NCI-H1105 treated with DMSO at 0.1 percent for 48 hours (cell line): ENCODE measurements at places on chromosomes 5 and 9.

- no peak for DNase-seq
Observed at GRCh38 chr5:84779186-84779585, 394.5 kb upstream of the EDIL3 start.

DNA sequence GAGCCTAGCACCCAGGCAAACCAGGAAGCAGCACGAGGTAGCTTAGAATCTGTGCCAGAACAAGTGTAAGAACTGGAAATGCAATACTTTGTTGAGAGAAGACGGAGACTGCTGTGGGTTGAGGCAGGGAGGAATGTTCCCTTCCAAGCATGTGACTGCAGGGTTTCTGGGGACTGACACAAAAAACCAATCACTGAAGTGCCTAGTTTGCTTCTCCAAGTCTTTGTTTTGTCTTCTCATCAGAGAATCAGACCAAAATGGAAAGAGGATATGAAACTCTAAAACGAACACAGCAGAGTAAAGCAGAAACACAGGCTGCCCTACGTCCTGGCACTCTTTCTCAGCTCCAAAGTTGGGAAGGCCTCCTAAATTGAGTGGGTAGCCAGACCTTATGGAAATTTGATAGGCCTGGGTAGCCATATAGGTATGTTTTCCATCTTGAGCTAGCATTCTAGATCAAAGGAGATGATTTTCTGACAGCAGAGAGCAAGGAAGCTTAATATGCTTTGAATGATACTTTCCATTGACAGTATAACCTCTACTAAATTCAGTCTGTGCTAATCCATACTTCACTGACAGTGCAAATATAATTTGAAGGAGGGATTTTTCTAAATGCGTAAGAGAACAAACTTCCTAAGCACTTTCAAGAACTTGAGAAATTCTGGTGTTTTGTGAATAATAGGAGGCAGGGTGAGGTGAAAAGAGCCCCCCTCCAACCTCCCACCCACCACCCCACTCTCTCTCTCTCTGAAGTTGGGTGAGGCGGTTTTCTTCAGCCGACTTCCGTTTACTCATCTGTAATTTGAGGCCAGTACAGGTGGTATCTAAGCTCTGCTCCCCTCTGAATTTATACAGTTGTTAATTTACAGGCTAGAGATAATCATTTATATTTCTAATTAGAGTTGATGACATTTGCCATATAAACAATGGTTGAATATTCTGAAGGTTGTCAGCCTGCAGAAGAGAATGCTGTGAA, 5.5 kb downstream of the ADRB2 start:
- DNase-seq, result no peak

GRCh38 chr9:132986640-132987620, 8.4 kb downstream of the GFI1B start:
- DNase-seq, result no peak

- DNase-seq, result no peak
Observed at GRCh38 chr5:157986431-157986990, 127.6 kb upstream of the CLINT1 start.

DNA sequence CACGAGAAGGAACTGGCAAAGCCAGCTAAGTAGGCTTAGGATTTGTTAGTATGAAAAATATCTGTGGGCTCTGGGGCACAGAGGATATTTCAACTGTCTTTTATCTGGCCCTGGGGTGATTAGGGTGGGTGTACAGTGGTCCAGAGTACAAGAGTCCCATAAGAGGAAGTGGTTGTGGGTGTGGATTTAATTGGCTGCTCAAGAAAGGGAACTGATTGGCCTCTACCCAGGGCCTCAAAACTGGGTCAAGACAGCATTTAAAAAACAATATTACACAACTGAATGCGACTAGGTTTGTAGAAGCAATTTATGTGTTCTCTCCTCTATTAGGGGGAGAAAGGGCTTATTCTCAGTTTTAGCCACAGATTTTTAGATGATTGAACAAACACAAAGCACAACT, 1353.4 kb upstream of the WWC1 start:
- no peak for DNase-seq

- DNase-seq, result peak; percentile 73
Observed at GRCh38 chr5:10479154-10479721, 37.6 kb downstream of the ROPN1L start.

- DNase-seq, result no peak
Observed at GRCh38 chr5:9056046-9056445, 489.8 kb downstream of the SEMA5A start.

- peak; percentile 34 for DNase-seq
Observed at GRCh38 chr5:122997294-122997693, 39.2 kb downstream of the PPIC start.
